ENCODE measurements at places on chromosomes 5 and 9.

DNA sequence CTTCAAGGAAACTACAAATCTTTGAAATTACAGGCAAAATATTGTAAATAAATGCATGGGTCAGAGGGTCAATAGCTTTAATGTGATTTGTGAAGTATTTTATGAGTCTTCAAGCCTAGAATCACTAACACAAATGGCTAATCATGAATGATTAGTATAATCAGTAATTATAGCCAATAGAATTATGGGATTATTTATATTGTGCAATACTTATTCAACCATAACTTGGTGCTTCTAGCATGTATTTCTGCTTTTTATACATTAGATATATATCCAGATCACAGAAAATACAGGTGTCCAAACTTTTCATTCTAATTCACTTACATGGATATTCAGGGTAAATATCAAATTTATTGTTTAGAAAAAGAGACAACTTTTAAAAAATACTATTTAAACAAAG, 12.1 kb downstream of the HCN1 start:
- DNase-seq: no peak

GRCh38 chr9:15354713-15355112, 47.7 kb upstream of the TTC39B start:
- no peak for DNase-seq

DNA sequence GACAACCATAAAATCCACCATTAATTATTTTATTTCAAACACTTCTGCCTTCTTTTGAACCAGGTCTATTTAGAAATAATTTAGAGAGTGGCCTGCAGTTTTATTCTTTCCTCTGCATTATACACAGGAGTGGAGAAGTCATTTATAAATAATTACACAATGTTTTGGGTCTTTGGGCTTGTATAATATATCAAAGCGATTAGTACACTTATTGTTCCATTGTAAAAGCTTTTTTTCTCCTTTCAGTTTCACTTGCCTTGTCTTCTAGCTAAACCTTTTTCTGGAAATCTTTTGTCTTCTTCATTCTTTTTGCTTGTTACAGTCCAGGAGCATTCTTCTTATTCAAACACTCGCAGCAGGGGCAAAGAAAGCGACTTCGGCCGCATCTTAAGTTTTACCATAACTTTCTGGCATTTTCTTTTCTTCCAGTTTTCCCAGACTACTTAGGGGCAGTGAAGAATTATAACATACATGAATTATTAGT, 7.3 kb upstream of the NEUROG1 start:
- no peak for DNase-seq

GRCh38 chr9:7967093-7967827, 167.7 kb upstream of the DMAC1 start:
- no peak for DNase-seq

- DNase-seq: no peak
These were observed 186.7 kb downstream of the PDZD2 start for GRCh38 chr5:31825518-31826068.

DNA sequence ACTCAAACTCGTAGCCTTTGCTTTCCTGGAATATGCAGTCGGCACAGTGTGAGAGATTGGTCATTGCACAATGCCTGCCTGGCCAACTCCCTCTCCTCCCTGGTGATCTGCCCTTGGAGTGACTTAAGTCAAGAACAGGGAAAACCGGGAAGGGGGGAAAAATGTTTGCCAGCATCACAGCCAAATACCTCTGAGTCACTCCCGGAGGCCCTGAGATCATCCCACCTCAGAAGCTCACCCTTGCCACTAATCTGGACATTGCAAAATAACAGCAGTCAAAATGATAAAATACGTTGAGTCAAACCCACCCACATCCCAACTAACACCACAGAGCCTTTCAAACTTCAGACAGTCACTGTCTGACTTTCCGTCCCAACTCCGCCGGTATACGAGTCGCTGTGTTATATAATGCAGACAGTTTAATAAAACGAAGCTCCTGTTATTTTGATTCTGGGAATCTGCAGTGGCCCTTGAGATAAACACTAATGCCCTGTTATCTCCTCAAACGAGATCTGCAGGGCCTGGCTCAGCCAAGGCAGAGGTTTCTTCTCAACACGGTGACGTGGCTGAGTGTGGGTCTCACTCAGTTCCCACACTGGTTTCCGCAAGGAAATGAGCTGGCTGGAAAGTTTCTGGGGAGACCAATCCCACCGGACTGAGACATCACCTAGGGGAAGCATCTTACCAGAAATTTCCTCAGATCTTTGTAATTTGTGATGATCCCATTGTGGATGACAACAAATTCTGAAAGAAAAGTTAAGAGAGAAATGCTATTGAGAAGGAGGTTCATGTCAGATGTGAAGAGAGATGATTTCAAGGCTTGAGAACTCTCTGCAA, 22.1 kb downstream of the GFPT2 start:
- DNase-seq: no peak

- no peak for DNase-seq
These were observed 181.7 kb downstream of the CDK5RAP2 start for GRCh38 chr9:120398286-120398685.

GRCh38 chr9:71608021-71608420, 160.3 kb downstream of the CEMIP2 start:
- DNase-seq: no peak

- DNase-seq: no peak
These were observed 201.9 kb upstream of the ISL1 start for GRCh38 chr5:51181208-51181894.

DNA sequence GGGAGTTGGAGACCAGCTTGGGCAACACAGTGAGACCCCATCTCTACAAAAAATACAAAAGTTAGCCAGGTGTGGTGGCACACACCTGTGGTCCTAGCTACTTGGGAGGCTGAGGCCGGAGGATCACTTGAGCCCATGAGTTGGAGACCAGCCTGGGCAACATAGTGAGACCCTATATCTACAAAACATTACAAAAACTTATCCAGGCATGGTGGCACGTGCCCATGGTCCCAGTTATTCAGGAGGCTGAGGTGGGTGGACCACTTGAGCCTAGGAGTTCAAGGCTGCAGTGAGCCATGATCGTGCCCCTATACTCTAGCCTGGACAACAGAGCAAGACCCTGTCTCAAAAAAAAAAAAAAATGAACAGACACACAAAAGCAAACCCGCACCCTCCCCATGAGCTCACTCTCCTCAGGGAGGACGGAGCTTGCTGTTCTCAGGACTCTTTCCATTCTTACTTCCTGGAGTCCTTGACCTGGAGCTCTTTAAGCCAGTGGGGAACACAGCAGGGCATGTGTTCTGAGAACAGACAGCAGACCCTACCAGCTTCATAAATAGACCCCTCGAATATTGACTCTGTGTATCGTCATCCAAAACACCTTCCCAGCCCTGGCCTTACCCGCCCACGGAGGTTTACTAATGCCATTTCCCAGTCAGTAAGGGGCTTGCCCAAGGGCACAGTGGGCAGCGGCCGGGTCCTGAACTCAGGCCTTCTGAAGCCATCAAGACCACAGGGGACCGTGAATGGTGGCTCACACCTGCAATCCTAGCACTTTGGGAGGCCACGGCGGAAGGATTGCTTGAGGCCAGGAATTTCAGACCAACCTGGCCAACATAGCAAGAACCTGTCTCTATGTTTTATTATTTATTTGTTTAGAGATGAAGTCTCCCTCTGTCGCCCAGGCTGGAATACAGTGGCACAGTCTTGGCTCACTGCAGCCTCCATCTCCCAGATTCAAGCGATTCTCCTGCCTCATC, 11.1 kb downstream of the PTGES2 start:
- DNase-seq: no peak
